ENCODE measurements at places on chromosomes 3 and 15.

DNA sequence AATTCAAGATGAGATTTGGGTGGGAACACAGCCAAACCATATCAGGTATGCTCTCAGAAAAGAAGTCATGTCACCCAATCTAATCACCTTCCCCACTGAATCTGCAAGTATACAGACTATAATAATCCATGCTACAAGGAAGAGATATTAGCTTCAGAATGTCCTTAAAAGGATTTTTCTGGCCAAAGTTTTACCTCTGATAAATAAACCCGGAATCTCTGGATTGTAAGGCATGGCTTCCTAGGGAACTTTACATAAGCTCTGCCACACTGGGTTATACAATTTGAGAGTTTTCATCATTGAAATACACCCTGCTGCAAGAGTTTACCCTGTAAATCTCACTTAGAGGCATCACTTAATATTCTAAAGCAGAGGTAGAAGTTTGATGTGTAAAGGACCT, 330.5 kb upstream of the KCNMB2 start:
- DNase-seq = no peak

GRCh38 chr3:39281533-39281932, 1.7 kb upstream of the CX3CR1 start:
- no peak for DNase-seq

DNA sequence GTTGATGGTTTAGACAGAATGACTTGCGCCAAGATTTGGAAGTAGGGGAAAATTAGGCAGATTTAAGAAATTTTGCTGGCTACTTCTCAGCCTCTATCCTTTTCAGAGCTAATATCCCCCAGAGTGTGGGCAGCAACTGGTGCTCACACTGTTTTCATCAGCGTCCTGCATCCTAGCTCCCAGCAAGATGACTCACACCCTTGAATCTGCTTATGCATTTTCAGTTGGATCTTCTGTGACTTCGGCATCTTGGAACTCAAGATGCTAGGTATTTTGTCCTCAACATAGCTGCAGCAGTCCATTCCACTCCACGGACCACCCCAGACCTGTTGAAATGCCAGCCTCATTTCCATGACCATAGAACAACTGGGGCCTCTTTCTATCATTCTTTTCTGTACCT, 336.1 kb upstream of the NR2F2 start:
- no peak for DNase-seq

DNA sequence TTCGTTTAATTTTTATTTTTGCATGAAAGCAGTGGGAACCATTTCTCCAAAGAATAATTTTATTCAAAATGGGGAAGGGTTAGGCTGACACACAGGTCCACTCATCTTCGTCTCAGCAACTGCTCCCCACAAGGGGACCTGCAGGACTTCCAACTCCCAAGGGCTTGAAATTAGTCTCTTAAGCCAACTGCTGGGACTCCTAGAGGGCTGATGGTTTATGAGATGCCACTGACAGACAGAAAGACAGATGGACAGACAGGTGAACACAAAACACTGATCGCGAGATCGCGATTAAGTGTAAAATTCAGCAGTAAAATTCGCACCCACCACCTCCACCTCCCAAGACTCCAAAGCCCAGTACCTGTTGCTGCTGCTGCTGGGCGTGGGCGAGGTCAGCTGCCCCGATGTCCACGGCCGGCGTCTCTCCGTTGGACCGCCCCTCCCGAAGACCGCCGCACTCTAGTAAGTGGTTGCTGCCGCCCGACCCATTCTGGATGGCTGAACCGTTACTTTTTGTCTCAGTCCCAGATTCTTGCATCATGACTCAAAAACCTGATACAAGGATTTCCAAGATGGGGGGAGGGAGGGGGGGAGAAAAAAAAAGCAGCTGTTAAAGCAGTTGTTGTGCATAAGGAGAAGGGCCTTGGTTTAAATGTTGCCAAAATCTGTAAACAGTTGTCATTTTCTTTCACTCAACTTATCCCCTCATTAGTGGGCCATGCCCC, 385.5 kb downstream of the FOXP1 start:
- DNase-seq = no peak

DNA sequence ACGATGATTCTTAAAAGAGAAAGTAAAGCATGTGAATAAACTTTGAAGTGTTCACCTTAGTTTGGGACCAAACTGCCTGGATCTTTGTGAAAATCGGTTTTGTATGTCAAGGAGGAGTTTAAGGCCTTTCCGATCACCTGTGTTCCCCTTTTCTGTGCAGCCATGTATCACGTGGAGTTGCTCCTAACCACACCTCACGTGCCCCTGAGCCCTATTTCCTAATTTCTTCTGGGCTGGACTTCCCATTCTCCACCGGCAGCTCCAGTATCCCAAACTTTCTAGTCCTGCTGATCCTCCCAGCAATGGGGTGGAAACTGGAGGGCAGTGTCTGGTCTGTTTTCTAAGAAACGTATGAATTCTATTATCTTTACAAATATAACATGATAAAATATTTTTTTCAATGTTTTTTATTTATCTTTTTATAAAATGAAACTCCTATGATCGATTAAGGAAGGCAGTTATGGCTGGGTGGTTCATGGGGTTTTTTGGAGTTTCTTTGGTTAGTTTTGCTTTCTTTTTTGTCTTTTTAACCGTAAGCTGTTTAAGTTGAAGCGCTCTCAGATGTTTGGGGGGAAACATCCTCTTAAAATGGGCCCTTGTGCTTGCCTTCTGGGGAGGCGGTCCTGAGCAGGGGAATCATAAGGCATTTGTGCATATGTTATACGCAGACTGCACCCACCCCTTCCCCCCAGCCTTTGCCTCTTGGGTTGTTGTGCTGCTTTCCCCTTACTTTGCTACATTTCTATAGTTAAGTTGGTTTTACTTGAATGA, 43.6 kb upstream of the WWTR1 start:
- peak; percentile 59 for DNase-seq
